Aorta (tissue), 5 donors: ENCODE measurements at places on chromosomes 12 and 14. TPM values are rescaled to one million over a fixed set of nuclear protein-coding genes. Genes with fewer than 3 reads are reported as not detected.

GRCh38 chr12:122333142-122334087 lies 67.1 kb upstream of the VPS33A start:
- H3K27ac ChIP-seq = no peak overlapping the region
- no peaks in the 10 kb centered on the region for H3K27me3 ChIP-seq
- H3K4me3 ChIP-seq = no peak overlapping the region
- H3K36me3 ChIP-seq = peaks cover 10% of the 10 kb centered on the region
- no peaks in the 10 kb centered on the region for H3K4me1 ChIP-seq
- DNase-seq = no peak

HOXC11 gene
- not detected for total RNA-seq

KRT7 gene
- total RNA-seq = 8.7 TPM

KRT2 gene
- not detected for total RNA-seq

RNASE7 gene
- not detected for total RNA-seq

DNA sequence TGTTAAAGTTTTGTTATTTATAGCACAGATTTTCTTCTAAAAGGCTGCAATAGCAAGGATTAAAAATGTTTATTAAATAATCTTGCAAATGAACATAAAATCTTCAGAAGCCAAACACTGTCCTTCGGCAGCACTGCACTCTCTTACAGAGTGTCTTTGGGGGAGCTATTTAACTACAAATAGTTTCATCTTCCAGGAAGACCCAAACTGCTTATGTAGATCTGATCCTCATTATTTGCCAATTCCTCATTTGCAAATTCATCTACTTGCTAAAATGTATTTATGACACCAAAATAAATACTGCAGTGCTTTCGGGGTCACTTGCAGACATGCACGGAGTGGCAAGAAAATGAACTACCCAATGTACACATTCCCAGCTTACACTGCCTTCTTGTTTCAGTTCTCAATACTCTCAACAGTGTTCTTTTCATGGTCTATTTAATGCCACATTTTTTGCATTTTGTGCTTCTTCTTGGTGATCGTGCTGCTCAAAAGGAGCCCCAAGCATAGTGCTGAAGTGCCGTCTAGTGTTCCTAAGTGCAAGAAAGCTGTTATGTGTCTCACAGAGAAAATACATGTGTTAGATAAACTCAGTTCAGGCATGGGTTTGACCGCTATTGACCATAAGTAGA lies 128.1 kb downstream of the PRKD1 start:
- no peaks in the 10 kb centered on the region for H3K36me3 ChIP-seq
- peaks cover 2% of the 10 kb centered on the region for H3K4me1 ChIP-seq
- no peak for DNase-seq
- H3K4me3 ChIP-seq = no peak overlapping the region
- no peak overlapping the region for H3K27ac ChIP-seq

DNA sequence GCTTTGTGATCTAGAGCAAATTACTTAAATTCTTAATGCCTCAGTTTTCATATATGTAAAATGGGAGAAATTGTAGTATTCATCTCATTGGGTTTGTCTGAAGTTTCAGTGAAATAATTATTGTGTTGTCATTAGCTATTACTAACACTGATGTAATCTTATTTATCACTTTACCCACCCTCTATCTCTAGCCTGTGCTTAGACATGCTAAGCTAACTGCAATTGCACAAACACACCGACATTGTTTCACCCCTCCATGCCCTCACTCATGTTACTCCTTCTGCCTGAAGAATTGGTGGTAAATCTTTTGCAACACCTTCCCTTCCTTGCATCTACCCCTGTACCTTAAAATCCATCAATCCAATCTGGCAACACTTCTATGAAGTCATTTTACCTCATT lies 241.6 kb downstream of the BCAT1 start:
- no peak overlapping the region for H3K4me3 ChIP-seq
- DNase-seq = no peak
- no peaks in the 10 kb centered on the region for H3K4me1 ChIP-seq
- no peak overlapping the region for H3K27ac ChIP-seq
- H3K27me3 ChIP-seq = no peaks in the 10 kb centered on the region
- no peaks in the 10 kb centered on the region for H3K36me3 ChIP-seq

- no peak for DNase-seq
- no peaks in the 10 kb centered on the region for H3K4me1 ChIP-seq
- H3K27ac ChIP-seq = no peak overlapping the region
- no peak overlapping the region for H3K4me3 ChIP-seq
- no peaks in the 10 kb centered on the region for H3K27me3 ChIP-seq
These were observed 14.2 kb downstream of the PTGER2 start for GRCh38 chr14:52328276-52328675.

VTI1B gene
- total RNA-seq = 95.4 TPM

- H3K4me1 ChIP-seq = no peaks in the 10 kb centered on the region
- H3K4me3 ChIP-seq = no peak overlapping the region
- no peak overlapping the region for H3K27ac ChIP-seq
- H3K36me3 ChIP-seq = no peaks in the 10 kb centered on the region
- no peaks in the 10 kb centered on the region for H3K27me3 ChIP-seq
These were observed 91.3 kb upstream of the USP44 start for GRCh38 chr12:95642583-95642982.

GRCh38 chr12:23930599-23930998 lies 18.9 kb downstream of the SOX5 start:
- no peak overlapping the region for H3K4me3 ChIP-seq
- no peak overlapping the region for H3K27ac ChIP-seq
- H3K27me3 ChIP-seq = no peaks in the 10 kb centered on the region
- no peaks in the 10 kb centered on the region for H3K4me1 ChIP-seq

KLRK1 gene
- 1.9 TPM for total RNA-seq

DNA sequence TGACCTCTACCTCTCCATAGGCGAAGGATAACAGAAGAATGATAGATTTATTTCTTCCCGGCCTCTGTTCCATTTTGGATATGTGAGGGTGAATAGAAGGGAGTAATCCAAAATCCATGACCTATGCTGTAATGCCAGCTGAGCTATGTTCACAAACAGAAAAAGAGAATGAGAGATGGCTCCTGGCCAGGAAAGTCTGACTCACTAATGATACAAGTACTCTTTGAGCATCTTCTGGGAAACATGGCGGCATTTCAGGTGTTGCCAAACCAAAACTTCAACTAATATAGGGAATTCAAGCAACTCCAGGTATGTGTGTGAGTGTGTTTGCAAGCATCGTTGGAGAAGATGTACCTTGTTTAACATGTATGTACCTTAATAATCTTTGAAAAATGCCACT lies 55.1 kb downstream of the MED13L start:
- DNase-seq = no peak
- H3K36me3 ChIP-seq = no peaks in the 10 kb centered on the region
- no peaks in the 10 kb centered on the region for H3K27me3 ChIP-seq

DNA sequence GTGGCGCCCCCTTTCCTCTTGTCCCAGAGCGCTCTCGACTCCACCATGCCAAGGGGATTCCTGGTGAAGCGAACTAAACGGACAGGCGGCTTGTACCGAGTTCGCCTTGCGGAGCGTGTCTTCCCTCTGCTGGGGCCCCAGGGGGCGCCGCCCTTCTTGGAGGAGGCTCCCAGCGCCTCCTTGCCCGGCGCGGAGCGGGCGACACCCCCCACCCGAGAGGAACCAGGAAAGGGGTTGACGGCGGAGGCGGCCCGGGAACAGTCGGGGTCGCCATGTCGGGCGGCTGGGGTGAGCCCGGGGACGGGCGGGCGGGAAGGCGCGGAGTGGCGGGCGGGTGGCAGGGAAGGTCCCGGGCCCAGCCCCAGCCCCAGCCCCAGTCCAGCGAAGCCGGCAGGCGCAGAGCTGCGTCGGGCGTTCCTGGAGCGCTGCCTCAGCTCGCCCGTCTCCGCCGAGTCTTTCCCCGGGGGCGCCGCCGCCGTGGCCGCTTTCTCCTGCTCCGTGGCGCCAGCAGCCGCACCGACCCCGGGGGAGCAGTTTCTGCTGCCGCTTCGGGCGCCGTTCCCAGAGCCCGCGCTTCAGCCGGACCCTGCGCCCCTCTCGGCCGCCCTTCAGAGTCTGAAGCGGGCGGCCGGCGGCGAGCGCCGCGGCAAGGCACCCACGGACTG lies 376 bp downstream of the INSM2 start:
- H3K4me3 ChIP-seq = no peak overlapping the region
- DNase-seq = no peak
- no peaks in the 10 kb centered on the region for H3K27me3 ChIP-seq
- no peaks in the 10 kb centered on the region for H3K36me3 ChIP-seq

GRCh38 chr12:18969512-18969911 lies 160.0 kb upstream of the PLEKHA5 start:
- H3K27me3 ChIP-seq = no peaks in the 10 kb centered on the region
- H3K4me1 ChIP-seq = no peaks in the 10 kb centered on the region
- no peaks in the 10 kb centered on the region for H3K36me3 ChIP-seq
- H3K27ac ChIP-seq = no peak overlapping the region

DLGAP5 gene
- not detected for total RNA-seq

SLC41A2 gene
- 106 TPM for total RNA-seq

- H3K36me3 ChIP-seq = no peaks in the 10 kb centered on the region
- H3K4me3 ChIP-seq = no peak overlapping the region
- DNase-seq = no peak
- H3K27ac ChIP-seq = no peak overlapping the region
These were observed 756.5 kb upstream of the TBX3 start for GRCh38 chr12:115440438-115440837.

GRCh38 chr12:118059341-118060191 lies 1.4 kb downstream of the WSB2 start:
- H3K4me3 ChIP-seq = peak overlapping the region; percentile 100
- DNase-seq = no peak
- no peaks in the 10 kb centered on the region for H3K4me1 ChIP-seq
- no peaks in the 10 kb centered on the region for H3K27me3 ChIP-seq
- peak overlapping the region; percentile 100 for H3K27ac ChIP-seq
- no peaks in the 10 kb centered on the region for H3K36me3 ChIP-seq
